Activated CD4-positive, alpha-beta T cell treated with anti-CD3 and anti-CD28 coated beads, Interleukin-2, amount 50 U/mL, for 48 hours (primary cell): ENCODE measurements at places on chromosomes 13 and 19.
A peak's percentile ranks its signal among the peaks of the same experiment; 100 is the strongest.

DNA sequence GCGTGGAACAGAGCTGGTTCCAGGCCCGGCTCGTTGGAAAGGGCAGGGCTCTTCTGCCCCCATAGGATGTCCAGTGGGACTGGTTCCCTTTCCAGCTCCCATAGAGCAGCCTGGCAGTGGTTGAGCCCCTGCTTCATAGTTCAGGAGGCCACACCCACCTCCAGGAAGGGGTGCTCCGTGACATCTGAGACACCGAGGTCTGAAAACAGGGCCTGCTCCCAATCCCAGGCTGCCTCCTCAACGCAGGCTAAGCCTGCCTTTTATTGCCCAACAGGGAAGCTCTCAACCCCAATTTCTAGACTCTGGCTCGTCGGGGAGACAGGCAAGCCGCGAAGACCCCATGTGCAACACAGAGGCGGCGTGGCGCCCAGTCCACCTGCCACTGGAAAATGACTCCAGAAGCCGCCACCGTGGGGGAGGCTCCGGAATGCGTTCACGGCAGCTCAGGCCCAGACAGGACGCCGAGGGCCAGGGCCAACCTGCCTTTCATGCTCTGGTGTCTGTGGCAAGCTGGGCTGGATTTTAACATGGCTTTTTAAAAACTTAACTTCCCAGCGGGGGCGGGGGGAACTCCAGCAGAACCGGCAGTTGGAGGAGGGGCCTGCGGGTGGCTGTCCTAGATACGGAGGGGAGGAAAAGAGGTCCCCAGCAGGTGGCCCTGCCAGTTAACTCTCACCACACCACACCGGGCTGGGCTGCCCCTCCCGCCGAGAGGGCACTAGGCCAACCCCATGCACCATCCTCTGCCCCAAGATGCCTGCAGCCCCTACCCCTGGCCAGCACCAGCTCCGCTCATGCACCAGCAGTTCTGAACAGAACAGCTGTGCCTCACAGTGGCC is 17.9 kb upstream of the TINCR start:
- DNase-seq: peak; percentile 49

- no peak for DNase-seq
Measured at GRCh38 chr13:23915308-23915707, 18.0 kb upstream of the C1QTNF9B start.

DNA sequence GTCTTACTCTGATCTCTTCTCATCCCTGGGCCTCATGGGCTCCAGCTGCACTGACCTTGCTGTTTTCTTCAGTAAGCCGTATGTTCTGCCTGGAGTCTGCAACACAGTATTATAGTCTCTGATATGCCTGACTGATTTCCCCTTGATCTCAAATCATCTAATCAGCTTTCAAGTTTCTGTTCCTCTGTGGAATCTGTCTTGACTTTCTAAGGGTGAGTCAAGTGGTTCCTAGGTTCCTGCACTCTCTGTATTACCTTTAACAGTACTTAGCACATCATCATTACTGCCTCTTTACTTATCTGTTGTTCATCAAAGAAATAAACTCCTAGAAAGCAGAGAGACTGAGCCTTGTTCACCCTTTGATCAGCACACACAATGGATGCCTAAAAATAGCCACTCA is 350.7 kb downstream of the LMO7 start:
- DNase-seq: no peak

- DNase-seq: no peak
Measured at GRCh38 chr13:98489446-98490194, 87.3 kb downstream of the STK24 start.

GRCh38 chr19:19748249-19748938 is 15.5 kb upstream of the ZNF14 start:
- no peak for DNase-seq

- DNase-seq: peak; percentile 22
Measured at GRCh38 chr19:19321141-19321577, 530 bp downstream of the MAU2 start.

DNA sequence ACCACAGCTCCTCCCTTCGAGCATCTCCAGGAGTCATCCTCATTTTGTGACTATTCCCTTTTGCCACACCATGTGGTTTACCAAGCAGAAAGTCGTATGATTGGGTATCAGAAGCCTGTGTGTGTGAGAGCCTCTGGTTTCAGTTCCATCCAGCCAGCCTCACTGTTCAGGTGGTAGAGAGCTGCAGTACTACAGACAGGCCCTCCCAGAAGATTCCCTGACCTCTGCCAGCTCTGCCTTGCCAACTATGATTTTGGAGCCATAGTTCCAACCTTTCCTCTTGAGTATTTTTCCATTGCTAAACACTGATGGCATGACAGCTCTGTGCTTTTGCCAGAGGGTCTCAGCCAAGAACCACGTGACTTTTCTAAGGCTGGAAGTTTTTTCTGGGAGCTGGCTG is 82.5 kb downstream of the DHRS12 start:
- DNase-seq: no peak

GRCh38 chr19:54478677-54479266 is 5.7 kb upstream of the CDC42EP5 start:
- DNase-seq: no peak
